ENCODE measurements at places on chromosomes 11 and 22. TPM values are rescaled to one million over a fixed set of nuclear protein-coding genes. Genes with fewer than 3 reads are reported as not detected.
A peak's percentile ranks its signal among the peaks of the same experiment; 100 is the strongest.

- peak; percentile 86 for DNase-seq
These were observed at the start of gene CD81 for GRCh38 chr11:2376751-2377451. Gene CD81, plus strand, starts transcription at chr11:2377310. Its CDS starts 240 bp downstream, at chr11:2377550.

DNA sequence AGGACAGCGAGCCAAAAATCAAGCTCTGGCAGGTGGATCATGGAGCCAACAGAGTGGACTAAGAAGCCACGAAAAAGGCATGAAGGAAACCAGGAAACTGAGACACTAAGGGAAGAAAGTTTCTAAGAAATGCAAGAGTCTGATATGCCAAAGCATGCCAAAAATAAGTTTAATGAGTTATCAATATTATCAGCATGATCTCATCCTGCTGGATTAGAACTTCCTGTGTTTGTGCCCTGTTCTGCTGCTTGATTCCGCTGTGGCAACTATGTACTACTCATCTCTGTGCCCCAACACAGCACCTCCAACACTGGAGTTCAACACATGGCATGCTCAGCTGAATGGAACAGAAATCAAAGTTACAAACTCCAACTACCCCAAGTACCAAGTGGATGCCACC is 10.8 kb downstream of the SNX19 start:
- DNase-seq, result no peak

- no peak for DNase-seq
These were observed 2.0 kb downstream of the SLC6A5 start for GRCh38 chr11:20601221-20601914.

GRCh38 chr11:85595285-85595884 is 31.8 kb downstream of the DLG2 start:
- DNase-seq, result peak; percentile 62

- no peak for DNase-seq
These were observed 53.5 kb upstream of the HORMAD2 start for GRCh38 chr22:30026756-30027155.

DNA sequence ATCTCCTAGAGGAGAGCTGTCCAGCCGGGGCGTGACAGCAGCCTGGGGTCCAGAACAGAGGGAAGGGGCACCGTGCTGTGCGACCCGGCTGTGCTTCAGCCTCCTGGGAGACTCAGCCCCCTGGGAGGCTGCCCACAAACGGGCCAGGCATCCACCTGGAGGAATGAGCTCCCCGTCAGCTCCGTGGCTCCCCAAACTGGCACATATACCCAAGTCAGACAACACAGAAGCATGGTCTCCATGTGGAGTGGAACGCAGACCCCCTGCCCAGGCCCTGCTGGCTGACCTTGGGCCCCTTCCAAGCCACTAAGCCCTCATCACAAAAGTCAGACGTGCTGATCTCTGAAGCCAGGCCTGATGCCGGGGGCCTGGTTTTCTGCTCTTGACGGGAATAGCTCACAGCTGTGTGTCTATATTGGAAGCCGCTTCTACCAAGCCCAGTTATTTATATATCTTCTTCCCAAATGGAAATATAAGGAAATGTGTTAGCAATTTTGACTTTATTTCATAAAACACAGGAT is 91.7 kb downstream of the BRD1 start:
- no peak for DNase-seq

DNA sequence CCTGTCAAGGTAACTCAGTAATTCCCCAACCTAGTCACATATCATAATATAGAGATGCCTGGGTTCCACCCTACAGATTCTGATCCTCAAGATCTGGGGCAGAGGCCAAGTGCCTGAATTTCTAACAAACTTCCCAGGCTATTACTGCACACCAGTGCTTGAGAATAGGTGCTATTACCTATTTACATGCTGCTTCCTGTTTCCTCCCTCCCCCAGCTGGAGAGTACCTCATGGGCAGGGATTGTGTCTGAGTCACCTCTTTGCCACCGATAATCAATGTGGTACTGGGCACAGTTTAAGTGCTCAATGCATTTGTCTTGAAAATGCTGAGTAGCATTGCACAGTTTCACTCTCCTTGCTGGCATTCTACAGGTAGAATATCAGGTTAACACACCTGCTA is 582.2 kb upstream of the CADM1 start:
- no peak for DNase-seq

DNA sequence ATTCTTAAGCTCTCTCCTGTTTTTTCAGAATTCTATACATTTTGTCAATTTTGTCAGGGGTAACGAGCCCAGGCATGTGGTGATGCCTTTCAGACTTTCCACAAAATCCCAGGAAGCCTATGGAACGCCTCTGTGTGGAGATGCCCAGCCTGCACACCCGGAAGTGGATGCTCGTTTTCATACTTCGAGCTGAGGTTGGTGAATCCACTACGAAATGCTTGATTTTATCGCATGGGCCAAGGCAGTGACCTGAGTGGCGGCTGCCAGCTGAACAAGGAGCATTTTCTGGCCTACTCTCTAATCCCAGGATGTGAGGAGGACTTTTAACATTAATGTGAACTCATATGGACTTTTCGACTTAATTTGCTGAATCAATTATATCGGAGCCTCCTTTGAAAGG is 426.7 kb upstream of the B3GAT1 start:
- no peak for DNase-seq

DNA sequence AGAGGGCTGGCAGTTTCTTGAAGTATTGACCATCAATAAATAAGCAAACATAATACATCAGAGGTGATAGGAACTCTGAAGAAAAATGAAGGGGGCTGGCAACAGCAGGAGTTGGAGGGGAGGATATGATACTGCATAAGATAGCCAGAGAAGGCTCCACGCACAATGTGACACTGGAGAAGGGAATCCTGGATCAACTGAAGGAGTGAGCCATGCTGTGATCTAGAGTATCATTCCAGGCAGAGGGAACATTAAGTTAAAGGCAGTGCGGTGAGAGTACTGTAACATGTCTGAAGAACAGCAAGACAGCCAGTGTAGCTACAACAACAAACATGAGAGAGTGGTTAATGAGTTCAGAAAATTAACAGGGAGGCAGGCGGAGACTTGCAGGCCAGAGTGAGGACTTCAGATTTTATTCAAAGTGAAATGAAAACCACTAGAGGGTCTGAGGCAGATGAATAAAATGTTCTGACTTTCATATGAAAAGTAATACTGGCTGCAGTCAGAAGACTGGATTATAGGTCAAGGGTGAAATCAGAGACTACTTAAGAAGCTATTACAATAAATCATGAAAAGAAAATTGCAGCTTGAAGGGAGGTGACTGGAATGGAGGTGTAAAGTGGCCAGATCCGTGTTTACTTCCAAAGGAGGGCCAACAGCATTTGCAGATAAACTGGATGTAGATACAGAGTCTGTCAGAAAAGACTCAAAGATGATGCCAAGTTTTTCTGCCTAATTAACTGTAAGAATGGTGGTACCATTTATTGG is 49.4 kb downstream of the RRAS2 start:
- no peak for DNase-seq

The TRIM49 gene
- total RNA-seq, result not detected

- DNase-seq, result no peak
These were observed 44.7 kb upstream of the SEPTIN5 start for GRCh38 chr22:19669570-19669969.

DNA sequence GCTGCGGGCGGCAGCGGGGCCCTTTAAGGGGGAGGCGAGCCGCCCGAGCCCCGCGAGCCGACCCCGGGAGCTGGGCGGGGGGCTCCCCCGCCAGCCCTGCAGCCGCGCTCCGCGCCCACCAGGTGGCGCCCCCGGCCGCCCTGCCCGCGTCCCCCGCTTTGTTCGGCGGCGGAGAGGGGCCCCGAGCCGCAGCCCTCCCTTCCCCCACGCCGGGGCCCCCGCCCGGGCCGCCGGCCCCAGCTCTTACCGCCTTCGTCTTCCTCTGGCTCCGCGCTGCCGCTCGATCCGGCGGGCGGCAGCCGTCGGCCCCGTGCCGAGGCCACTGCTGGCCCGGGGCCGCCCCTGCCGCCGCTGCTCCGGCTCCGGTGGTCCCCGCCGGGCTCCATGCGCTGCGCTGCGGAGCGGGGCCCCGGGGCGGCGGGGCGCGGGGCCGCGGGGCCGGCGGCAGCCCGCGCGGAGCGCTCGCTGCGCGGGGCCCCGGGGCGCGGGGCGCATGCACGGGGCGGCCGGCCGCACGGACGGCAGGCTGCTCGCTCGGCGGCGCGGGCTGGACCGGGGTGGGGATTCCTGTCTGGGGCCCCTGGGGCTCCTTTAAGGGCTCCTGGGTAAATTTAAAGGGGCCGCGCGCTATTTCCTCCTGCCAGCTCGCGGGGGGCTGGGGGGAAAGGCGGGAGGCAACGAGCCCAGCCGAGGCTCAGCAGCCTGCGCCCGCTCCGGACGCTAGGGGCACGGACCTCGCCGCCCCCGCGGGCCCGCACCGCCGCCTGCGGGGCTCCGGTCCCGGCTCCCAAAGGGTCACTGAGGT is at the start of gene ZFTA:
Gene ZFTA (minus strand): TSS at position 539 of the 805 bp plus-strand sequence. CDS start 153 bp downstream, at position 386.
- DNase-seq, result peak; percentile 76

- no peak for DNase-seq
These were observed 9.9 kb upstream of the MYEOV start for GRCh38 chr11:69284081-69284511.

DNA sequence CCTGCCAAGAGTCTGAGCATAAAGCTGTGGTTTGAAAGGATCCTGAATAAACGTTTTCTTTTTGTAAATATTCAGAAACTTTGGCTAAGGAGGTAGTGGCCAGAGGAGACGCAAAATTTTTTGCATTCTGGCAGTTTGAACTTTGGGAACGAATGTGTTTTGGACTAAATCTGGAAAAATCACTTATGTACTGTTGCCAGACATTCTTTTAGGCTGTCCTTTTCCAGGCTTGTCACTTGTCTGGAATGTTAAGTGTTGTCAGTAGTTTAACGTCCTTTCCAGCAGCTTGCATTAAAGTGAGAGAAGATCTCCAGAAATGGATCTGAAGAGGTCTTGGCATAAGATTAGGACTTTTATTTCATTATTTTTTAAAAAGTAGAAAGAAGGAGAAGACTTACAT is 18.5 kb downstream of the SPECC1L start:
- DNase-seq, result no peak

DNA sequence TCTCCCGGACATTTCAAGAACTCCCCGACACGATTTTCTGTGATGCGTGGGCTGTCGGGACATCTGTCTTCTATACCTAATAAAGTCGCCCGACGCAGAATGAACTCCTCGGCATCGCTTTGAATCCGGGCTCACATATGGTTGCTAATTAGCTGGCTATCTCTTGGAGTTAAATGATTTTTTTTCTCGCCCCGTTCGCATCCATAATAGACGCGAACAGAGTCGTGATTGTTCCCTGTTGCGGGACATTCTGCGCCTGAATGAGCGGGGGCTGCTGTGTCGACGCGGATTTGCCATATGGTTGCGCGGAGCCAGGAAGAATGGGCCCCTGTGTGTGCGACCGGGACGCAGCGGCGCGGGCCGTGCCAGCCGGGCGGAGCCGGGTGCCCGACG is 16.4 kb downstream of the CDKN1C start:
- no peak for DNase-seq

The CENATAC gene
- 44.6 TPM for total RNA-seq

DNA sequence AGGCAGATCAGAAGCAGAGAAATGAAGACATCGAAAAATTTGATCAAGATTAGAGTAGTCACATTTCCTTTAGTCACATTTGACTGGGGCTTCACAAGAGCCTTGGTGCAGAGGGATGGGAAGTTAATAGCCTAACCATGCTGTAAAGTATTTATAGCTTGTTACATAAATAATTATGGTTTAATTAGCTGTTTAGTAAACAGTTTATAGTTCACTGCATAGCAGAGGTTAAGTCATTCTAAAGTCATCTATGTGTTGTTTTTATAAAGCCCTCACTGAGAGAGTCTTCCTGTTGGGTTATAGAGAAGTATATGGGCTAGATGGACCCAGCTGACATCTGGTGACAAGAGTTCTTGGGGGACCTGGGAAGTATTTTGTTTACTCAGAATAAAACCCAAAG is 47.1 kb downstream of the INSC start:
- DNase-seq, result no peak

DNA sequence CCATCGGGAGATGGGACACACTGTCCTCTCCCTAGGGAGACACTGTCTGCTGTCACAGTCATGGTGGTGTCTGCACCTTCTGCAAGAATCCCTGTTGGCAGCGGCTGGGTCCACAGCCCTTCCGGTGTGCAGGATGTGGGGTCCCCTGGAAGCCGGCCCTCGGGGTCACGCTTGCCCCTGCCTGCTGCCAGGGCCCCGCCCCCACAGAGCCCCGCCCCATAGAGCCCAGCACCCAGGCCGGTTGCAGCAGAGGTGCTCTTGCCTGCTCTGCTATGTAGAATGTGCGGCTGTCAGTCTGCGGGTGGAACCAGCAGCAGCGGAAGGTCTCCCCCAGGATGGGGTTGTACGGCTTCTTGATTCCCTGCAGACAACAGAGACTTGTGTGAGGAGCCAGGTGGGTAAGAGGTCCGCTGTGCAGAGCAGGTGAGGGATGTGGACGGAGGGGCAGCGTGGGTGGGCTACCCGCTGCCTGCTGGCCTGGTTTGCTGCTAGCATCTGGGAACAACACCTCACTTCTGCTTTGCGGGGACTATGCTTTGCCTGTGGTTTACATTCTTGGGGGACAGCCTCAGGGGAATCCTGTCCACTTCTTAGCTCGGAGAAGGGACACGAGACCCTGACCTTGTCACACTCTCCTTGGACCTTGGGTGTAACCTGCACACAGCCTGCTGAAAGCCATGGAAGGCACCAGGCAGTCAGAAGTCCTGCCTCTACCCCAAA is 44.9 kb upstream of the CARS1 start:
- DNase-seq, result no peak

The SERGEF gene
- total RNA-seq, result 23.5 TPM

DNA sequence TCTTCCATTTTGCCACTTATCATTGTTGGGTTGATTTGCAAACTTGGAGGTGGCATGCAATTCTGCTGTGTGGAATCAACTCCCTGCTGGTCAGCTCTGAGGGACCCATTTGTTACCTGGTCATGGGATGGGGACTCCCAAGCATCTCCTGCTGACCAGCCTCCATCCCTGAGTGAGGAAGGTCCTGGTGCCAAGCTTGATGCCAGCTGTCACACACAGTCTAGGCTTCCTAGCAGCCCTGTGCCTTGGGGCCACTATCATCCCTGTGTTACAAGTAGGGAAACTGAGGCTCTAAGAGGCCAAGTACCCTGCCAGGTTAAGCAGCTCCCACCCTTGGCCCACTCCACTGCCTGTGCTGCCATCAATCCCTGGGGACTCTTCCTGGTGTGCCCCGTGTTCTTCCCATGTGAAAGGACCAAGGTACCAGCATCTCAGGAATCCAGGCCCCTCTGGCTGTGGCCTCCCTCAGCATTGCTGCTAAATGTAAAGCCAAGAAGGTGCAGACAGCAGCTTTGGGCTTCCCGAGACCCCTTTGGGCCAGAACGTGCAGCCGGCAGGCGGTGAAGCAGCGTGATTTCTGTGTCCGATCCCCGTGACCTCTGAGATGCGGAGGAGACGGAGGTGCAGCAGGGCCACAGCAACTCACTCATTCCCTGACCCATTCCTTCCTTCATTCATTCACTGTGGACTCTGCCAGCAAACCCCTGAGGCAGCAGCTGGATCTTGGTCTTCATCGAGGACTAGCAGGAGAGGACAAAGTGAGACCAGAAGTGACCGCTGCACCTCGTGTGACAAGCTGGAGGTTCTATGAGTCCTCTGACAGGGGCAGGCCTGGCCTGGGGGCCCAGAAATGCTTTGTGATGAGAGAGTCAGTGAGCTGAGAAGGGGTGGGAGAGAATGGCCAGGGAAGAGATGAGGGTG is 49.7 kb downstream of the MYEOV start:
- DNase-seq, result no peak

- DNase-seq, result no peak
These were observed 455.3 kb downstream of the SOX6 start for GRCh38 chr11:15901054-15901453.

The TMEM218 gene
- 22.0 TPM for total RNA-seq

GRCh38 chr11:14611939-14612338 is 31.7 kb upstream of the PDE3B start:
- DNase-seq, result no peak

Data from cerebellum (tissue), 4 donors.